Lung microvascular endothelial cell (primary cell): ENCODE measurements at places on chromosomes 2 and 18. TPM values are rescaled to one million over a fixed set of nuclear protein-coding genes. Genes with fewer than 3 reads are reported as not detected.

DNAJC5G gene
- 0.44 and 1.4 TPM in 2 replicates for total RNA-seq

LYPD6B gene
- total RNA-seq = not detected in 2 replicates

QPCT gene
- total RNA-seq = 0.60 and 3.7 TPM in 2 replicates

MIB1 gene
- total RNA-seq = 29.6 and 39.3 TPM in 2 replicates

ZNF407 gene
- total RNA-seq = 9.8 and 15.1 TPM in 2 replicates

C2orf80 gene
- total RNA-seq = not detected in 2 replicates

ITM2C gene
- 26.4 and 91.7 TPM in 2 replicates for total RNA-seq

FOXI3 gene
- not detected in 2 replicates for total RNA-seq

AMER3 gene
- total RNA-seq = not detected in 2 replicates

FBXO36 gene
- total RNA-seq = 0.60 and 0.87 TPM in 2 replicates

CYS1 gene
- total RNA-seq = under 0.01 TPM in 1 of 2 replicates, not detected in the other

RRM2 gene
- total RNA-seq = 5.6 and 16.1 TPM in 2 replicates
